ENCODE measurements at places on chromosomes 3 and 15.

- DNase-seq = no peak
These were observed 23.2 kb downstream of the ALS2CL start for GRCh38 chr3:46670000-46670890.

DNA sequence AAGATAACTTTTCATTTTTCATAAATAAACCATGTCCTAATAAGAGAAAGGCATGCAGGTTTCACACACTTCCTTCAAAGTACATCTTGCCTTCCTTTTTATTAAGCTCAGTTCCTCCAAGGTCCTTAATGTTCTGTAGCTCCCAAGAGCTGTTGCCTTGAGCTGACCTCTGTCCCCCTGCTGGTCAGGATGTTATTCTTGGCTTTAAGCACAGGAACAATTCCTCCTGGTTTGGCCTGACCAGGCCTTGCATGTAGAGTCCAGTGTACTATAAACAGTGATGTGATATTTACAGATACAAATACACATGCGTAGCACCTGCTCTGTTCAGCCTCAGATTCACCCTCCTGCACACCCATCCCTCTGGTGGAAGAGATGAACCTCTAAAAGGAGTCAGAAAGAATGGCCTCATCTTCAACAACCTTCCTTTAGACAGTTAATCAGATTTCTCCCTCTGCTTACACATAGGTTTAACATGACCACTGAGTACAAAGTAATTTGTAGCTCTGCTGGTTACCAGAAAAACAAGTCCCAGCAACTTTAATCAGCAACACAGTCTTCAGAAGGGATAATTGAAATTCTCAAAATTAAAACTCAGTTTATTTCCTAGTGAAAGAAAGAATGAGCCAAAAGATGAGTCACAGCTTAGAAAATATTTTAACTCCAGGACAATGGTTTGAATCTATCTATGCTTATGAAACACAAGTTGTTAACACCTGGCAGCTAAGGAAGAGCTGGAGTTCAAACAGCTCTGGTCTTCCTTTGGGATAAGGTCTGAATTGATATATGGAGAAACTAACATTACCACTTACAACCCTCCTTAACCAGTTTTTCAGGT lies 46.5 kb downstream of the PTPN9 start:
- no peak for DNase-seq

- DNase-seq = no peak
These were observed 63.4 kb downstream of the USP13 start for GRCh38 chr3:179716226-179716625.

DNA sequence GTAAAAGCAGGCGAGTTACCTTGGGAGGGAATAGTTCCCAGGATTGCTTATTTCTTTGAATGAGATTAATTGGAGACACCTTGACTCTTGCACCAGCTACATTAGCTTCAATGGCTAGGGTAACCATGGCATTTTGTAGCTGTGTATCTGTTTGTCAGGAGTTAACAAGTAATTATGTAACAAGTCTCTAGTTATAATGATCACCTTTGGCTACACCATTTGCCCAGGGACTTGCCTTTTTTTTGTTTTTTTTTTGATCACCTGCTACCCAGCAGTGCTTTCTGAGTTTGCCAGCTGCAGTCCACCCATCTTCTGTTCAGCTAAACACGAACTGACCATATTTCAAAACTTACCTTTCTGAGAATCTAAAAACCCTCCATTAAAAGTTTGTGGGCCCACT lies 2.2 kb downstream of the MED12L start:
- no peak for DNase-seq

- DNase-seq = no peak
These were observed 812 bp upstream of the SLC12A8 start for GRCh38 chr3:125213364-125213755.

DNA sequence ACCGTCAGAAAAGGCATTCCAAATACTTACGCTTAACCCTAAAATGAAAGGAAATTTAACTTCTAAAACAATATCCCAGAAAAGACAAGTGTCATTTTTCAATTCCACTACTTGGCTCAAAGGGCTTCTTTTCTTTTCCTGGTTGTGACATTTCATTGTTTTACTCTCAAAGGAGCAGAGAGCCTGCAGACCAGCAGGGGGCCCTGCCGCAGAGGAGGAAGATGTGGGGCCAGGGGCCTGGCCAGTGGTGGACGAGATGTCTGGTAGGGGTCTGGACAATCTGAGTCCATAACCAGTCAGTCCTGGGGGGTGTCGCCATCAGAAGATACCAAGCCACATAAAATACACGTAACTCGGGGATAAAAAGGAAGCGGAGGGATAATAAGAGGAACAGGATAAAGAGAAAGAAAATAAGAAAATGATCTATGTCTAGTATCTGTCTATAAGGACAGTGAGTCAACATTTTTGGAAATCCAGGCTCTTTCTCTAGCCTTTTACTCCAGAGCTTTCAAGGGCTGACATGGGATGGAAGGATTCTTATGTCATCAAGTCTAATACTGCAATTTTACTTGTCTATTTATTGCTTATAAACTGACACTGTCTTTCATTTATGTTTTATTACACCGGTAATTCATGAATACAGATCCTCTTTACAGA lies 54.2 kb upstream of the ARHGEF3 start:
- DNase-seq = no peak

DNA sequence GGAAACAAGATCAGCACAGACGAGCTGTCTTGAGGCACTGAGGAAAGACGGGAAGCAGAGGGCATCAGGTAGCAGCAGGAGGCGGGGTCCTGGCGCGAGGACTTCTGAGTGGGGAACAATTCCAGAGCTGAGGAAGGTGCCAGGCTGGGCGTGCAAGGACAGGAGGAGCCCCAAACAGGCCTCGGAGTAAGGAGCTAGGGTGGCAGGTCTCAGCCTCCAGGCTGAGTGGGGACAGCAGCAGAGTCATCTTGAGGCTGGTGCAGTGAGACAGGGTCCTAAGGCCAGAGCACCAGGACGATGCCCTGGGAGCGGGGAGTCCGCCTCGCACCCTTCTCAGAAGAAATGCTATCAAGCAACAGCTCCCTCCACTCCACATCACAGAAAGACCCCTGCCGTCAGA lies 78.4 kb downstream of the PCSK6 start:
- no peak for DNase-seq

GRCh38 chr3:56874269-56874668 lies 72.5 kb upstream of the ARHGEF3 start:
- DNase-seq = no peak

- DNase-seq = no peak
These were observed 30.2 kb downstream of the ALPK3 start for GRCh38 chr15:84847382-84847781.

GRCh38 chr3:186241910-186242821 lies 119.9 kb downstream of the DGKG start:
- DNase-seq = no peak

GRCh38 chr15:84001037-84001436 lies 234.5 kb upstream of the GOLGA6L4 start:
- no peak for DNase-seq

GRCh38 chr3:34683851-34684250 lies 885.4 kb downstream of the PDCD6IP start:
- DNase-seq = no peak

- DNase-seq = no peak
These were observed 116.9 kb downstream of the BDH1 start for GRCh38 chr3:197438906-197439305.

DNA sequence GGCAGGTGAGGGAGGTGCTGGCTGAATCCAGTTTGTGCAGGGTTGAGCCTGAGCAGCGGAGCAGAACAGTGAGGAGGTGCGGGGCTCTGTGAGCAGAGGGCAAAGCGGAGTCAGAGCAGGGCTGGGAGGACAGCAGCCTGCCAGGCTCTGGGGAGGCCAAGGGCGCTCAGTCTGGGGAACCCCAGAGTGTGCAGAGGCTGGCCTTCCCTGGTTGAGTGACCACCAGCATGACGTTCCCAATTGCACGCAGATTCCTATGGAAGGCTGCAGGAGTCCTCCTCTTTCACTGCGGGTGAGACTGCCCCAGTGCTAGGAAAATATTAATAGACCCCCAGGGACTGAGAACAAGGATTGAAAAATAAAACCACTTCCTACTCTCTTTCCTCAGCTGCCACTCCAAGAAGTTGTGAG lies 13.2 kb downstream of the MRAS start:
- DNase-seq = no peak

- DNase-seq = no peak
These were observed 226.7 kb upstream of the DCBLD2 start for GRCh38 chr3:99128235-99128634.

GRCh38 chr15:39573844-39574243 lies 7.0 kb upstream of the THBS1 start:
- DNase-seq = no peak

DNA sequence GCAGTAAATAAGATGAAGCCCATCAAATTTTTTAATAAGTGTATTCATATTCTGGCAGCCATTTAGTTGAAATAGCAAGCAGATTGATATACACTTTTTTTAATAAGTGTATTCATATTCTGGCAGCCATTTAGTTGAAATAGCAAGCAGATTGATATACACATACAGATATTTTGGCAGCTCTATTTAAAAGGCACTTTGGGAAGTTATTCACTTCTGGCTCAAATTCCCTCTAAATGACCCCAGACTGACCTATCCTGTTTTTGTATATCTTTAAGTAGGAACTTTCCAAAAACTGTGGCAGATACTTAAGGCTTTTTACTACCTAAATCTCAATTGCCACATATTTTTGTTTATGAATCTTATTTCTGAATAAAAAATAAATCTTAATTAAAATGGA lies 122.3 kb downstream of the PLD1 start:
- no peak for DNase-seq

- no peak for DNase-seq
These were observed 7.5 kb downstream of the COLQ start for GRCh38 chr3:15513810-15514662.

GRCh38 chr3:140832883-140833282 lies 108.8 kb upstream of the SLC25A36 start:
- DNase-seq = no peak

GRCh38 chr15:70055601-70056051 lies 42.1 kb downstream of the TLE3 start:
- DNase-seq = no peak

DNA sequence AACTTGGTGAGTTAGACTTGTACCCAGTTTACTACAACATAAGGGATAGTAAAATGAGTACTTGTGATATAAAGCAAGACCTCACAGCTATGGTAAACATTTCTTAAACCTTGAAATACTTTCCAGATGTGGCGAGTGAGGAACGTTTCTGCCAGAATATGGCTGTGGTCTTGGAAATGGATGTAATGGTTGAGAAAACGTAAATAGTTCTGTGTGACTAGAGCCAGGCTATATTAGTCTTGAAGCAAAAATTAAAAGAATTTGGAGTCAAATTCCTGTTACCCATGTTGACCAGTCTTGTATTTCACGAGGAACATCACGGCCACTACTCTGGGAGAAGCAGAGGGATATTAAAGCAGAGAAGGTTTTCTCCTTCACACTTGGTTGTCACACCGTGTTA lies 15.3 kb downstream of the OR4F15 start:
- no peak for DNase-seq

DNA sequence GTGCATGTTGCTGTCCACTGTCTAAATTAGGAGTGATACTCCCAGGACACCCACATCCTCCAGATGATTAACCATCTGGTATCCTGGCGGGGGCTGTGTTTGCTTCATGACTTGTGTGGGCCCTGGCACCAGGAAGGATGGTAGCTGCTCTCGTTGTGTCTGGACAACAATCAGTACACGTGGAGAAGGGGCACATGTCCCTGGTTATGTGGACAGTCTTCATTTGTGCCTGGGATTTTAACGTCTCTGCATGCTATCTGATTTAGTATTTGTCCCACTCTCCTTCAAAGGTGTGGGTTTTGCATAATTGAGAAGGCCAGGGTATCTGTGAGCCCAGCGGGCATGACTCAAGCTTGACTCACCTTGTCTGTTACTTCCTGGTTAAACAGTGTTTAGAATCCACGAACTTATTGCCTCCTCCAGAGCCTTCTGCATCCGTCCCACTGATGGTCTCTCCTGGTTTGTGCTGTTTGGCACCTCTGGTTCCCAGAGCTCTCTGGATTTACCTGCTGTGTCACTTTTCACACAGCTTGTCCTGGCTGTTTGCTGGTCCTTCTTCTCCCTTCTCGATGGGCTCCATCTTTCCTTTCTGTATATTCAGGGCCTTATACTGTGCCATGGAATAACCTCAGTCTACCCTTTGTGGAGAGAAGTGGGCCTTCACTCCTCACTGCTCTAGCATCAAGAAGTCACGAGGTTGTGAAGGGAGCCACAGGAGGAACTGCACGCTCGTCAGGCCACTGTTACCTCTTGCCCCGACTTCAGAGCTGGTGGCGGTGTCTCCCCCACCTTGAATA lies 32.5 kb downstream of the ARNT2 start:
- no peak for DNase-seq

- DNase-seq = no peak
These were observed 603.2 kb upstream of the KCNMB2 start for GRCh38 chr3:177932750-177933660.

- no peak for DNase-seq
These were observed 46.7 kb upstream of the CCDC80 start for GRCh38 chr3:112687616-112688015.

DNA sequence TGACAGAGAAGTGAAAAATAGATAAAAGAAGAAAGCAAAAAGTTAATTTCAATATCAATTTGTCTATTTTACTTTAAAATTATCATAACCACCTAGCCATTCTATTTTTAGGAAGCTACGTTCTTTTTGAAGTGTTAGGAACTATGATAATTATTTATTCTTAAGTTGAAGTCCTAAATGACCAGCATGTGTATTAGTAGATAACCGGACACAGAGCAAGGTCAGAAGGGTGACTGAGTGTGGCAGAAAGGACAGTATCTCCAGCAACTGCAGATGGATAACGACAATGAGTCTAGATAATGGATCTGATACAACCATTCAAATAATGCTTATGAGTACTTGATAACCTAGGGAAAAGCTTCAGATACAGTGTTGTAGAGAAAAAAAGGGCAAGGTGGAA lies 198.0 kb downstream of the PDE8A start:
- no peak for DNase-seq

GRCh38 chr3:5312290-5312689 lies 124.8 kb downstream of the EDEM1 start:
- DNase-seq = no peak

DNA sequence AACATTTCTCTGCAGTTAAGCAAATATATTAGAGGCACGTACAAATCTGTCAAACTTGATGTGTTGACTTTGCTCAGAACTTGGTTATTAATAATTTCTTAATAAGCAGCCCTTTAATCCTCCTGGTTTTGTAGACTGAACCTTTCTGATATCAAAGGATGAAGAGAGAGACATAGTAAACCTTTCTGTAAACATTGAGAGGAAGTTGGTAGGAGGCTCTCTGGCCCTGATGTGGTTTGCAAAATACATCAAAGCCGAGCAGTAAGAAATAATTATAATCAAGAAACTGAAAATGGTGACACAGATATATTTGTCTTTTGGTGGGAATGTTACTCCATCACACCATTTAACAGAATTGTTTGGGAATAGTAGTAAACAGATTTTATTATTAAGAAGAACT lies 111.9 kb downstream of the OXSM start:
- DNase-seq = no peak

DNA sequence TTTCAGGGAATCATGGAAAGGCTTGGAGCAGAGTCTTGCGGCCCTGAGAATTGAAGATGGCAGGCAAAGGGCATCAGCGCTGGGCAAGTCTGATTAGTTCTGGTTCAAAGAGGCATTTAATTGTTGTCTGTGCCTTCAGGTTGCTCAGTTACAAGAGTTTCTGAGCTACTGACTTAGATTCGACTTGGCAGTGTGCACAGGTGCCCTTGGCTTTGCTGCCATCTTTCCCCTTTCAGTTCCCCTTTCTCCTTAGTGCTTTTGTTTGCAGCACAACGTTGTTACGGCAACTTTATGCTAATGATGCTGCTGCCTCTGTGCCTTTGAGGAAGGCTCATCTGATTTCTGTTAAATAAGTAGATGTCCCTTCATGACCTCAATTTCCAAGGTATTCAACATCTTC lies 12.5 kb downstream of the P2RY14 start:
- no peak for DNase-seq
